ENCODE measurements at places on chromosomes 3 and 15.

DNA sequence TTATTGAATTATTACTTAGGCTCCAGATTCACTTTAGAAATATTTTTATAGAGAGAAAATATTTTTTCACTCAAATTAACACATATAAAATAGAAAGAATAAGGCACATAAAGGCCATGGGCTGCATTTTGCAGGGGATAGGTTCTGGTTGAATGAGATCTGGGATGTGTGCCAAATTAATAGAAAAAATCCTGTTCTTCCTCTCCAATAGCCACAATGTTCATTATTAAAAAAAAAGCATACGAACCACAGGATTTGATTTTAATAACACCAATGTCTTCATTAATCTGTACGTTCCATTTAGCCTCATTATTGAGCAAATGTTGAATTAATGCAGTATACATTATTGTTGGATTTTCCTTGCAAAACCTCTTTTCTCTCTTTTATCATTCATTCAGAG lies 622.8 kb upstream of the AGTR1 start:
- H3K4me1 ChIP-seq = no peaks in the 10 kb centered on the region
- H3K36me3 ChIP-seq = no peaks in the 10 kb centered on the region
- H3K27ac ChIP-seq = no peak overlapping the region
- H3K4me3 ChIP-seq = no peak overlapping the region
- DNase-seq = no peak

DNA sequence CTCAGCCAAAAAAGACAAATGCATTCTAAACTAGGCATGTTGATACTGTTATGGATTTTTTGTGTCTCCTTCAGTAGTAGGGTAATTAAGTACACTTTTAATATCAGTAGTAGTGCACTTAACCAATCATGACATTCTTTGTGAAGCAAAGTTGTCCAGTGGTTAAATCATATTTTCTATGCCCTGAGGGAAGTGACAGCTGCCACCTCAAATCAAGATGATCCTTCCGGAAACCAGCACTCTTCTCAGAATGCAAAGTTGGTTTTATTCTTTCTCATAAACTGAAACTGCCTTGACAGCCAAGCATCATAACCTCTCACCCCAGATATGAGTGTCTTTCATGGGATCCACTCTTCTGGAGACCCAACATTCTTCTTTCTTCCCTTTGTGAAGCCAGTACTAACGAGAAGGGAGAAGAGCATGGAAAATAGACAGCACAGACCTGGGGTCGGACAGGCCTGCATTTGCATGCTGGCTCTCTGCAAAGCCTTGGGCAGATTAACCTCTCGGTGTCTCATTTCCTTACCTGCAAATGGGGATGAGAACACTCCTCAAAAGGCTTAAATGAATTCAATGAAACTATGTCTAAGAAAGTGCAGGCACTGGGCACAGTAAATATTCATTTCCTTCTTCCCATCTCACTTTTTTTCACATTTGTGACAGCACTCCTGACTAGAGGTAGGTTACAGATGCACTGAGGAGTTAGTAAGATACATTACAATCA lies 13.2 kb downstream of the AAGAB start:
- no peak for DNase-seq
- H3K36me3 ChIP-seq = no peaks in the 10 kb centered on the region
- H3K4me1 ChIP-seq = no peaks in the 10 kb centered on the region
- no peak overlapping the region for H3K27ac ChIP-seq

DNA sequence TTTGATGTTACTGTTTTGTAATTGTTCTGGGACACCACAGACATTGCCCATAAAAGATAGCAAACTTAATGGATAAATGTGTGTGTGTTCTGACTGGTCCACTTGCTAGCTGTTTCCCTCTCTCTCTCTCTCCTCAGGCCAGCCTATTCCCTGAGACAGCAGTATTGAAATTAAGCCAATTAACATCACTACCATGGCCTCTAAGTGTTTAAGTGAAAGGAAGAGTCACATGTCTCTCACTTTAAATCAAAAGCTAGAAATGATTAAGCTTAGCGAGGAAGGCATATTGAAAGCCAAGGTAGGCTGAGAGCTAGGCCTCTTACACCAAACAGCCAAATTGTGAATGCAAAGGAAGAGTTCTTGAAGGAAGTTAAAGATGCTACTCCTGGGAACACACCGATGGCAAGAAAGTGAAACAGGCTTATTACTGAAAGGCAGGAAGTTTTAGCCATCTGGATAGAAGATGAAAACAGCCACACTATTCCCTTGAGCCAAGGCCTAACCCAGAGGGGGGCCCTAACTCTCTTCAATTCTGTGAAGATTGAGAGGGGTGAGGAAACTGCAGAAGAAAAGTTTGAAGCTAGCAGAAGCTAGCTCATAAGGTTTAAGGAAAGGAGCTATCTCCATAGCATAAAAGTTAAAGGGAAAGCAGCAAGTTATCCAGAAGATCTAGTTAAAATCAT lies 295.1 kb downstream of the CHST2 start:
- H3K27ac ChIP-seq = no peak overlapping the region
- no peaks in the 10 kb centered on the region for H3K27me3 ChIP-seq
- no peaks in the 10 kb centered on the region for H3K4me1 ChIP-seq
- H3K36me3 ChIP-seq = no peaks in the 10 kb centered on the region
- H3K4me3 ChIP-seq = no peak overlapping the region
- no peak for DNase-seq

GRCh38 chr15:25525741-25526140 lies 86.9 kb upstream of the UBE3A start:
- H3K27ac ChIP-seq = no peak overlapping the region
- H3K36me3 ChIP-seq = no peaks in the 10 kb centered on the region
- H3K27me3 ChIP-seq = no peaks in the 10 kb centered on the region
- H3K4me3 ChIP-seq = no peak overlapping the region
- no peak for DNase-seq
- H3K4me1 ChIP-seq = no peaks in the 10 kb centered on the region

- H3K27ac ChIP-seq = no peak overlapping the region
- no peaks in the 10 kb centered on the region for H3K27me3 ChIP-seq
- no peak for DNase-seq
Measured at GRCh38 chr3:100213891-100214573, 46.8 kb upstream of the TBC1D23 start.

- H3K4me1 ChIP-seq = peaks cover 39% of the 10 kb centered on the region
- H3K27me3 ChIP-seq = no peaks in the 10 kb centered on the region
- peak; percentile 68 for DNase-seq
- peak overlapping the region; percentile 46 for H3K27ac ChIP-seq
- H3K36me3 ChIP-seq = no peaks in the 10 kb centered on the region
- no peak overlapping the region for H3K4me3 ChIP-seq
Measured at GRCh38 chr15:78035321-78035751, 42.2 kb downstream of the TBC1D2B start.

DNA sequence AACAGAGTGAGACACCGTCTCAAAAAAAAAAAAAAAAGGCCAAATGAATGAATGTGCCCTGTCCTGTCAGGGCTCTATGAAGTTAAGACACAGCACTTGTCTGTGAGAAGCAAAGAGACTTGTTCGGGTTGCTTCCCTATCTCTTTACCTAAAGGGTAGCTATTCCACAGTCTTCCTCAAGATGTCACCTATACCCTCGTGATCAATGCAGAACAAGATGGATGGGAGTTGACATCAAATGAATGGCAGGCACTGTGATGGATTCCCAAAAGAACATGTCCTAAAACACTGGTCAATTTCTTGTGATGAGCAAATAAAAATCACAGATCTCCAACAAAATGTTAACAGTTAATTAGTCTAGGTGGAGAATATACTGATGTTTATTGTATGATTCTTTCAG lies 9.5 kb downstream of the TADA3 start:
- H3K27ac ChIP-seq = no peak overlapping the region
- peaks cover 12% of the 10 kb centered on the region for H3K4me1 ChIP-seq
- no peak for DNase-seq
- no peaks in the 10 kb centered on the region for H3K27me3 ChIP-seq
- H3K36me3 ChIP-seq = no peaks in the 10 kb centered on the region
- H3K4me3 ChIP-seq = no peak overlapping the region

DNA sequence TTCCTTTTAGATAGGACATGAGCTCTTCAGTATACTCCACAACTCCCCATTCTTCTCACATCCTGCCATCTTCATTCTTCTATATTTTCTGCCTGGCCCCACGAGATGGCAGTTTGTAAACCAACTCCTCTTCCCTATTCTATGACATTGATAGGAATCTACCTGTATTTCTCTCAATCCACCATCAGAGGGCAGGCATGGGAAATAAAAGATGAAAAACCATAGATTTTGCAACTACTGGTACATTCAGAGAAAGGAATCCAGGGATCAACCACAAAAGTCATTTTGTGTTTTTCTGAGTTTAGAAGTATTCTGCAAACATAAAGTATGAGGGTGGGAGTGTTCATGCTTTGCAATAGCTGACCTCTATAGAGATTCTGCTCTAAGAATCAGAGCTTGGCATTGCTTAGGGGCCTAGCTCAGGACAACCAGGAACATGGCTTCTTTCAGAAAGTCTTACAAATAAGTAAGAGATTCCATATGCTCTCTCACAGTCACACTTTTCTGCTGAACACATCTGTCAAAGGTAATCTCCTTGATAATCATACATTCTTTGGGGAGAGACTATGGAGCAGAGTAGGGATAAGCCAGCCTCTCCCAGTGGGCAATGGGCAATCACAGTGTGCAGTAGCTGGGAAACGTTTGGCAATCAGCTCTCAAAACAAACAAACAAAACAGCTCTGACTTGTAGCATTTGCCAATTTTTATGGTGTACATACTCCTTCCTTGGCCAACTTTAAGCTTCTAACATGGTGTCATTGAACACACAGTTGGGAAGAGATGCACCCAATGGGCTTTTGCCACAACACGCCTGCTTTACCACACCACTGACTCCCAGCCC lies 43.1 kb upstream of the SLC25A36 start:
- H3K27ac ChIP-seq = no peak overlapping the region
- no peak overlapping the region for H3K4me3 ChIP-seq

DNA sequence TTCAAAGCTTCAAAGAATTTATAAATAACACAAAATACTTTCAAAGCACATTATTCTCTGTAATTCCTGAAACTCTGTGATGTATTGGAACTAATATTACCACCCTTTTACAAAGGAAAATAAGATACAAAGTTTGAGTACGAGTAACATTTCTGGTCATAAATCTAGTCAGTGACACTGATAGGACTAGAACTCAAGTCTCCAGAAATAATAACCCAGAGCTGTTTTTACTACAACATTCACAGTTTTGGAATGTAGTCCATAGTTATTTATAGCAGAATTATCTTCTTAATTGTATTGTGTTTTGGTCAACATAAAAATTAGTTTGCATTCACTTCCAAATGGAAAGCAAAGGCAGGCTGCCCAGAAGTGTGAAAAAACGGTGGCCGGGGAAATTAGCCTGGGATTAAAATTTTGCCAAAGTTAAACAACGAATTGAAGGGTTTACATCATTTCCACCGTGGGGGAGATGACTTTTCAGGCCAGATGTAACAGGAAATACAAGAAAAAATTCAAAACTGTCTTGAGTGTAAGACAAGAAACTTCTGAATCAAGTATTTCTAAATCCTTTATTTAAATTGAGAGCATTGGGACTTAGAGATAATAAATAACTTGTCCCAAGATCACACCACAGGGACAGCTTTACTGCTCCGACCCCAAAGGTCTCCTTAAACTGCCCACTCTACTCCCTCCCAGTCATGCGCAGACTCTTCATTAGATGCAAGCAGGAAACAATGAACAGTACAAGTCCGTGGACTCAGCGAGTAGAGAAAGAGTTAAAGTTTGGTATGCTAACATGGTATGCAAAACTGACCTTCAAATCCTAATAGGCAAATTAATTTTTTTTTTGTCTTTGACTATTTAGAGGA lies 74.3 kb upstream of the VGLL4 start:
- H3K36me3 ChIP-seq = no peaks in the 10 kb centered on the region
- H3K27ac ChIP-seq = peak overlapping the region; percentile 66
- peak overlapping the region; percentile 93 for H3K4me3 ChIP-seq
- H3K27me3 ChIP-seq = no peaks in the 10 kb centered on the region
- peaks cover 32% of the 10 kb centered on the region for H3K4me1 ChIP-seq

DNA sequence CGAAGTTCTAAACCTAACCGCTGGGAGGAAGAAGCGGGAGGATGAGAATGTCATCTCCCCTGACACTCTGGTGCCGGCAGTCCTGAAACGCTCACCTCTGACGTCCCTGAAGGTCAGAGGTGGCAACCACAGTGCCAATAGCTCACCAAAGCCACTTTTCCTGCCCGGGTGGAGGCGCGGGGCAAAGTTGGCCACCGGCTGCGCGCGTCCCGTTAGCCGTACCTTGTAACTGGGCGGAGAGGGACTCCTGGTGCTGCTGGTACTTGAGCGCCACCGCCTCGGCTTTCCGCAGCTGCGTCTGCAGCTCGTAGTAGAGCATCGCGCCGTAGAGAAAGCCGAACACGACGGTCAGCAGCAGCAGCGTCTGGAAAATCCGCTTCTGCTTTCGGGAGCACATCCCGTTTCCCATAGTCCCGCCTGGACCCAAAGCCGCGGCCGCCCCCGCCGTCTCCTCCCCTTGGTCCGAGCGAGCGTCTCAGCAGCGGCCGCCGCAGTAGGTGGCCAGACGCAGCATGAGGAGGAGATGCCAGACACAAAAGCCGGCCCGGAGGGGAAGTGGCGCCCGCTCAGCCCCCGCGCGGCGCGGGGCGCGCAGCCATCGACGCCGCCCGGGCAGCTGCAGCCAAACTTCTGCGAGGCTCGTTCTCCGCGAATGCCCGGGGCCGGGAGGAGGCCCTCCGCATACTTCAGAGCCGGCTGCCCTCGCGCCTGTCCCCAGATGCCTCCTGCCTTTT lies 680 bp downstream of the GOLIM4 start:
- peak overlapping the region; percentile 92 for H3K27ac ChIP-seq
- no peaks in the 10 kb centered on the region for H3K4me1 ChIP-seq
- peak overlapping the region; percentile 80 for H3K4me3 ChIP-seq

DNA sequence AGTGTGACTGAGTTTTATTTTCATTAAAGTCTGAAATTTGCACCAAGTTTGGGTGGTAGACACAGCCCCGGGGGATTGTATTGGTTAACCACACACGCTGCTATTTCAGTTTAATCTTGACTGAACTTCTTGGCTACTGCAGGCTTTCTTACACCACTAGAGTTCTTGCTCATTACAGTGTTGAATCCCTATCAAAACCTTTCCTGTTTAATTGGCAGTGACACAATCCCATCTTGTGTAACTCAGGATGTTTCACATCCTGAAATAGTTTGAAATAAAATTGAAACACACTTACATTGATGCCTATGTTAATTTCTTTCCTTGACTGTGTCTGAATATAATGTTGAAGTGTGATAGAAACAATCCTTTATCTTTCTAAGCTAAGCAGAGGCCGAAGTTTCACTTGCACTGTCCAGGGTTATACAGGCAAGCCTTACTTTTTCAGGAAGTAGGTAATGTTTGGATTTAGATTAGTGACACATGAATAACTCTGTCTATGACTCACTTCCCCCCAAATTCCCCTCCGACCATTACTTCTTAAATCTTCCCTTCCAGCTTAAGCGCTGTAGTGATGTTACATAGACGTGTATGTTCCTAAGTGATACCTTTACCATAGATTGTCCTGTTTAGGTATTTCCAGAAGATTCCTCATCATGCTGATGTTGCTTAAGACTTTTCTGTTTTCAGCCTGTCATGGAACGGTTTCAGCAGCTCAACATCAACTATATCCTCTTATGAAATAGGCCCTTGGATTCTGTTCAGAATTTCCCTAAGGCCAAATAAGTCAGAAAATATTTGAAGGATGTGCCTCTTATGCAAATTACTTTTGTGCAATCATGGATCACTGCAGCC lies 16.8 kb downstream of the ATG7 start:
- H3K4me1 ChIP-seq = no peaks in the 10 kb centered on the region
- no peaks in the 10 kb centered on the region for H3K36me3 ChIP-seq
- DNase-seq = no peak
- H3K4me3 ChIP-seq = no peak overlapping the region

- no peaks in the 10 kb centered on the region for H3K27me3 ChIP-seq
- DNase-seq = no peak
- H3K27ac ChIP-seq = no peak overlapping the region
- H3K36me3 ChIP-seq = peaks cover 12% of the 10 kb centered on the region
Measured at GRCh38 chr3:45950686-45951600, 7.7 kb downstream of the CXCR6 start.

All from right lobe of liver (tissue), 6 donors.